ENCODE measurements at places on chromosomes 11 and 22. TPM values are rescaled to one million over a fixed set of nuclear protein-coding genes. Genes with fewer than 3 reads are reported as not detected.

DNA sequence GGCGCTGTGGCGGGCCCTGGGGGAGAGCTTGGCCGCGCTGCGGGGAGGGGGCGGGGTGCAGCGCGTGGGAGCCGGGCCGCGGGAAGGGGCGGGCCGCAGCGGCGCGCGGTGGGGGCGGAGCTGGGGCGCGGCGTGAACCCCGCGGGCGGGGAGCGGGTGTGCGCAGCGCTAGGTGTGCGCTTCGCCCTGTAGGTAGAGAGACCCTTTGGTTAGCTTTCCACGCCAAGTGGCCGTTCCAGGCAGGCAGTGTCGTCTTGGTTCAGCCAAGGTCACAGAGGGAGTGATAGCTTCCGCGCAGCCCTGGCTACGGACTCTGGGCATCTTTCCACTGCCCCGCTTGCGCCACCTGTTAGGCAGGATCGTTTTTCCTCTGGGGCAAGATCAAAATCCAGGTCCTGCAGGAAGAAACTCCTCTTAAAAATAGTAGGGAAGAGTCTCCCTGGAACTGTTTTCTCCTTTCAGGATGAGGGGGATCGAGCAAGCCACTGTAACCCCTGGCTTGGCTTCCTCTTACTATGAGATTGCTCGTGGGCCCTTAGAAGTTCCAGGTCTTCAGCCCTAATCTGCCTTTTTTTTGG lies 434 bp downstream of the BANF1 start:
- peaks cover 9% of the 10 kb centered on the region for H3K36me3 ChIP-seq
- H3K4me3 ChIP-seq = peak overlapping the region; percentile 94
- no peak for DNase-seq
- no peaks in the 10 kb centered on the region for H3K27me3 ChIP-seq
- H3K4me1 ChIP-seq = peaks cover 19% of the 10 kb centered on the region

GRCh38 chr22:24099666-24100065 lies 81.6 kb upstream of the SUSD2 start:
- no peak overlapping the region for H3K4me3 ChIP-seq
- no peaks in the 10 kb centered on the region for H3K27me3 ChIP-seq
- no peaks in the 10 kb centered on the region for H3K4me1 ChIP-seq

The ANKRD42 gene
- polyA plus RNA-seq = 12.7 TPM

DNA sequence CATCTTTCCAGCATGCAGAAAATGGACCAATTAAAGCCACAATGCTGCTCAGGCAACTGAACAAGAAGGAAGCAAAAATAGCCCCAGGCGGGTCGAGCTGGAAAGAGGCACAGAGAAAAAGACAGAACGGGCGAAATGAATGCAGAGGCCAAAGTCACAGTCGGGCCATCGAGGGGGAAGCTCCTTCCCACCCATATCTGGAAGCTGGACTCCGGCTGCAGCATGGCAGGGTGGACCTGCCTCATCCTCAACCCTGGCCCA lies 58.6 kb upstream of the PRDM11 start:
- no peak overlapping the region for H3K27ac ChIP-seq
- no peak overlapping the region for H3K4me3 ChIP-seq
- H3K36me3 ChIP-seq = no peaks in the 10 kb centered on the region
- no peaks in the 10 kb centered on the region for H3K27me3 ChIP-seq
- H3K4me1 ChIP-seq = peaks cover 58% of the 10 kb centered on the region

The OR4A15 gene
- polyA plus RNA-seq = not detected
